ENCODE measurements at places on chromosomes 12 and 14.

DNA sequence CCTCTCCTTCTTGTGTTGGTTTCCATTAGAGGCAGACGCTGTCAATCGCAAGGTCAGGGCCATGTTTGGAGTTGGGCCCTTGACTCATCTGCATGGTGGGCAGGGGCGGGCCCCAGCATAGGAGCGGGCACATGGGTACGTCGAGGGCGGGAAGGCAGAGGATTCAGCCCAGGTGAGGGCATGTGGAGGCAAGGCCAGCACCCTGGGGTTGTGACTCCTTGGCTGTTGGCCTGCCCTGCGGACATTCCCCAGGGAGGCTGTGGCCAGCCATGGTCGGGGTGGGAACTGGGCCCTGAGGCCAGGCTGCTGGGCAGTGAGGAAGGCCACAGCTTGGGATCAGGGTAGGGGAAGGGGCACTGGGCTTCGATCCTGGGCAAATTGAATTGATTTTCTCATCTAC, 10.3 kb downstream of the RPS6KL1 start:
- no peak for DNase-seq

GRCh38 chr12:120844297-120844696, 59.9 kb downstream of the SPPL3 start:
- DNase-seq, result no peak

- peak; percentile 17 for DNase-seq
Observed at GRCh38 chr14:99644723-99645544, at the start of gene HHIPL1. Gene HHIPL1, plus strand, starts transcription at chr14:99645129. Its CDS starts 79 bp downstream, at chr14:99645208.

DNA sequence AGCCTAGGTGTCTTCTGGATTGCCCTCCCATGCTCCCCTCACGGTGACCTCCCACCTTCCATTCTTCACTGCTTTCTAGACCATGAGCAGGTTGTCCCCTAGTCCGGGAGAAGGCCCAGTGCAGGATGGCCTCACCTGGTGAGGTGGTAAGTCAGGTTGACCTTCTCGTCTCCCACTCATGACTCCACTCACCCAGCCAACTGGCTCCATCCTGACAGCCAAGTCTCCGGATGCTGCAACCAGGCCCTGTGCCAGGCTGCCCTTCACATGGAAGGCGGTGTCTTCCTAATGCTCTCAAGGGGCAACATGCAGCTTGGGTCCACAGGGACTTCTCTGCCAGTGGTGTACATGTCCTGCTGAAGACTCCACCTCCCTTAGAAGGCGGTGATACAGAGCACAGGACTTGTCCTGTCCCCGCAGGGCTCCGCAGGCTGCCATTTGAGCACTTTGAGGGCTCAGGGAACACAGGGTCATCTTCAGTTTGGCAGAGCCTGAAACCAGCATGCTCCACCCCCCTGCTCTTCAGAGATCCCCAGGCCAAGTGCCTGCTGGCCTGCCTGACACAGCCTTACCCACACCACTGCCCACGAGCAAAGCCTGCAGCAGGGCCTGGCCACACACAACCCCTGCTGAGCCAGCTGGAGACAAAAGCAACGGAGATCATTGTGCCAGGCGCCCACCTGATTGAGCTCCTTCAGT, 25.4 kb downstream of the BATF start:
- DNase-seq, result no peak

DNA sequence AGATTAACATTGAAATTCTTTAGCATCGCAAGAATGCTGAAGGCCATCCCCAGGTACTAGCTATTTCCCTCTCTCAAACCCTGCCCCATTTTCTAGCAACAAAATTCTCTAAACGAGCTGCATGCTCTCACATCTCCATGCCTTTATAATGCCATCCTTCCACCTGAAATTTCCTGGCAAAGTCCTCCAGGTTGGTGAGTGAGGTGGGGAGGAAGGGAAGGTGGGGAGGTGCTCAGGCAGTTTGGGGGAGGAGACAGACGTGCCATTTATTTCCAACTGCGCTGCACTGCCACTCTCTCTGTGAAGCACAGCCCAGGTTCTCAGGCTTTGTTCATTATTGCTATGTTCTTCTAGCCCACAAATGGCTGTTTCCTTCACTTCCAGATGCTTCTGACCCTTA, 208.4 kb downstream of the PAWR start:
- DNase-seq, result no peak

DNA sequence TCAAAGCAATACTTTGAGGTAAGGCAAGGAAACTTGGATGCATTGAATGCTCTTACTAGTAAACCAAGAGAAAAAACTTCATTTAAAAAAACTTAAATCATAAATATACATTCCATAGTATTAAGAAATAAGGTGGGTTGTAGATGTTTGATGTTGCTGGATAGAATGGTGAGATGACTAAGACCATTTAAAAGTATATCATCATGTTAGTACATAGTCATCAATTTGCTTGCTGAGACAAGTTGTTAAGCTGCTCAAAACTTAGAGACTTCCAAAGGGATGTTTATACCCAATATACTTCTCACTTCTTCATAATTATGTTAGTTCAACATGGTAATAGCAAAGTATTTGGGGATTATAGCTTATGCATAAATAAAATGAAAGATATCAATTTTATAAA, 675.5 kb upstream of the MGAT4C start:
- DNase-seq, result no peak

GRCh38 chr12:98373025-98373554, 142.3 kb upstream of the TMPO start:
- peak; percentile 51 for DNase-seq

- DNase-seq, result peak; percentile 71
Observed at GRCh38 chr12:29782285-29782870, 1.4 kb downstream of the TMTC1 start.

DNA sequence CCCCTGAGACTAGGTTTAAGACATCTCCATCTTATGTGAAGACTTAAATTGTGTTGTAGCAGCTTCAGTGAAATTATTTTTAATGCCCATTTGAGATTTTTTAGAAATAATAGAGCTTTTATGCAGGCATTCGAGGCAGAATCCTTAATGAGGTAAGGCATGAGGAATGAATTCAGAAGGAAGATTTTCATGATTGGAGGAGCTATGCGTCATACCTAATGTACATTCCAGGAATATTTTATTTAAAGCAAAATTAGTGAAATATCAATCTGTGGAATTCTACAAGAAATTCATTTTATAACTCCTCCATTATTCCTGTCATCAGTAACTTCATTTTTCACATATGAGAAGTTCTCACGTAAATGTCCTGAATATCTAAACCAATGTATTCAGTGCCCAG, 36.0 kb upstream of the GARIN6 start:
- DNase-seq, result no peak

DNA sequence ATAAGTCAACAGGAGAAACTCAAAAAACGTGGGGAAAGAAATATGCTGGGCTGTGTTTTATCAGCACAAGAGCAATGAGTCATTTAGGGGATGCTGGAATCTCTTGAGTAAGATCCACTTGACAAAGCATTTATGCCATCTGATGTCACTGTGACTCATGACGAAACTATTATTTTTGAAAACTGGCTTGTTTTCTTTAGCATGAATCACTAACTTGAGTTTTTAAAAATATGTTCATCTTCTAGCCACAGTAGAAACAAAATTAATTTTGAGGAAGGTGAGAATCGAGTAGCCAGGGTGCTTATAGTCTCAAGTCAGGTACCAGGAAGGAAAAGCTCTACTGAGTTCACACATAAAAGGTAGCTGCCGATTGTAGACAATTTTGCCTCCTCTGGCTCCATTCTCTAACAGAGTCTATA, 456.2 kb upstream of the MGAT4C start:
- peak; percentile 99 for DNase-seq

DNA sequence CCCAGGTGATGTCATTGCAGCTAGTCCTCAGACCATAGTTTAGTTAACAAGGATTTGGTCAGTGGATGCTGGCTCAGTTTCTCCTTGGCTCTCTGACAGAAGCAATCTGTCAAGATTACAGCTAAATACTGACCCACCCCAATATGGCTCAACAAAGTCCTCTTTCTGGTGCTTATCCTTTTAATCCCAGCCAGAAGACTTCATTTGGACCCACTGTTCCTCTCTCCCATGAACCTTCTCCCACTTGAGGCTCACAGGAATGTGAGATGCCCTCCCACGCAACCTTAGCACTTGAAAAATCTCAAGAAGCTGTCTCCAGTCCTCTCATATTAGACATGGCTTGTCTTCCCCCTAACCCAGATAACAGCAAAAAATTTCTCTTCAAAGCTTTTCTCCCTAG, 47.7 kb downstream of the C12orf50 start:
- peak; percentile 21 for DNase-seq

DNA sequence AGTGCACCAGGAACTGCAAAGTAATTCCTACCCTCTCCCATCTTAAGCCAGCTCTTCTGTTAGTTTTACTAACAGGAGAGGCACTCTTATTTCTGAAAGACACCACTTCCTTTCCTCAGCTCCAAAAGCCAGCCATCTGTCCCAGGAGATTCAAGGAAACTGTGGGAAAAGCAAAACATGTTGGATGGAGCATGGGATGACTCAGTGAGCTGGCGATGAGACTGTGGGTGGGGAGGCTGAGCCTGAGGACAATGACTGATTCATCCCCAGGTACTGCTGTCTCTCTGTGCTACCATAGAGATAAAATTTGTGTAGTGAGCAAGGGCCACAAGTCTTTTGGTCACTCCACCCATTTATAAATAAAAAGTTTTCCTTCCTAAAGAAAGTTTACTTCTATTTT, 141.4 kb downstream of the MYRFL start:
- peak; percentile 55 for DNase-seq

- DNase-seq, result no peak
Observed at GRCh38 chr14:30796707-30797106, 77.7 kb upstream of the COCH start.

DNA sequence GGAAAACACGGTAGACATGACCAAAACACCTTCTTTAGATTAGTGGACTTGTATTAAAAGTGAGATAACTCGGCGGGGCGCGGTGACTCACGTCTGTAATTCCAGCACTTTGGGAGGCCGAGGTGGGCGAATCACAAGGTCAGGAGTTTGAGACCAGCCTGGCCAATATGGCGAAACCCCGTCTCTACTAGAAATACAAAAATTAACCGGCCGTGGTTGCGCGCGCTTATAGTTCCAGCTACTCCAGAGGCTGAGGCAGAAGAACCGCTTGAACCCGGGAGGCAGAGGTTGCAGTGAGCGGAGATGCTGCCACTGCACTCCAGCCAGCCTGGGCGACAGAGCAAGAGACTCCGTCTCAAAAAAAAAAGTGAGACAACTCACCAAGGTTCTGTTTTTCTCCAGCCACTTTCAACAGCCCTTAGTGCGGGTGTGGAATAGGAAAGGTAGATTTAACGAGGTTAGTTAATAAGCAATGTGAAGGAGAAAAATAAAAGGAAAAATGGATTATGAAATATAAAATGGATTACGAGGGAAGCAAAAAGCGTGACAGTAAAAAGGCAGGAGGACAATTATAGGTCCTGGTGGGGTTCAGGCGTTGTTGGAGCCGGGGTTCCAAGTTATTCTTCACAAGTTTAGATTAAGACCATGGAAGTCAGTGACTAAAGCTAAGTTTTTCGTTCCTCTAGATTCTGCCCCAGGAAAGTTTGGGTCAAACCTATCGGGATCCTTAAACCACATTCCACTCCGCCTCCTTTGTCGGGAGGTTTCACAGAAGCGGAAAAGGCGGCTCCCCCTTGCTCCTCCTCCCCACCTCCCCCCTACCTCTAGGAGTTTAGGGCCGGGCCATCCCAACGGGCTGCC, 534 bp downstream of the PPP2R3C start:
- no peak for DNase-seq

- DNase-seq, result peak; percentile 74
Observed at GRCh38 chr12:125110641-125111360, 45.6 kb downstream of the AACS start.

- DNase-seq, result peak; percentile 23
Observed at GRCh38 chr12:117854339-117855012, 114.3 kb downstream of the KSR2 start.

DNA sequence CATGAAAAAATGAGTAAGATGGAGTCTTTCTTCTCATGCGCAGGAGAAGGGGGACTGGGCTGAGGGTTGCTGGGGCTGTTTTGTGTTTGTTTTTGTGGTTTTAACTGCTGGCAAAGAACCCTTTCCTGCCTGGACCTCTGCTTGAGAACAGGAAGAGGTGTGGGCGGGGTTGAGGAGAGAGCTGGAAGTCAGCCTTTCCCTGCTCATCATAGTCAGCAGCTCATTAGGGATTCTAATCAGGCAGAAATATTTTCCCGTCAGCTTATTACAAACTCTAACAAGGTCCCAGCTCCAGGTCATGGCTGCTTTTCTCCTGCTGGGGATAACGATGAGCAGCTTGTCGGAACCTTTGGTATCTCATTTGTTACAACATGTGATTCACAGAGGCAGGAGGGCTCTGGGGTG, 185.0 kb upstream of the NRXN3 start:
- DNase-seq, result no peak

DNA sequence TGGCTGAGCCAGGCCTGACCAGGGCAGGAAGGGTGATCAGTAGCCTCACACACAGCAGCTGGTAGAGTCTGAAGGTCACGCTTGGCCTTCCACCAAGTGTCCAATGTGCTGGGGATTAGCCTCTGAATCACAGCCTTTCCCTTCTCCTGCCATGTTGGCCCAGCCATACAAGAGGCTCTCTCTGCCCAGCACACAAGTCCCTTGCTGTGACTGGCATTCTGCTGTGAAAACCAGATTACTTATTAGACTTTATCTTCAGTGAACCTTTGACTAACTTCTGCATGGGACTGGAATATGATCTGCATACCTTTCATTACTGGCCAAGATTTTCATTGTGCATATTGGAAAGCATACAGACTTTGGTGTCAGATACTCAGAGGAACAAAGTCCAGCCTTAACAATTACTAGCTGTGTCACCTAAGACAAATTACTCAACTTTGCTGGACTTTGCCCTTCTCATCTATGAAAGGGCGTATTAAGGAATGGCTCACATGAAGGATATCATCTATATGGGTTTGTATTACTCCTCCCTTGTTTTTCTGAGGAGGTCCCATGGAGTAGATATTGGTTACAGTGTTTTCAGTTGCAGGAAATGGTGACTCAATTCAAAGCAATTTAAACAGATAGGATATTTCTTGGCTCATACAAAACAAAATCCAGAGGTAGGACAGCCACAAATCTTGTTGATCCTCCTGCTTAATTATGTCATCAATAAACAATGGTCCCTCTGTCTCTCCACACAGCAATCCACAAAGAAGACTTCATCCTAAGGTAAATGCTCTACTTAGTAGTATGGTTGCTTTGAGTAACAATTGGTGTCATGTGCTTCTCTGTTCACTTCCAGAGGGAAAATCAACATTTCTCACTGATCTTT, 99.6 kb downstream of the DYRK2 start:
- DNase-seq, result peak; percentile 72
